Stimulated activated CD8-positive, alpha-beta memory T cell treated with anti-CD3 and anti-CD28 coated beads, Interleukin-7, amount 100 ng/mL, for 24 hours (primary cell): ENCODE measurements at places on chromosomes 1 and 21.

DNA sequence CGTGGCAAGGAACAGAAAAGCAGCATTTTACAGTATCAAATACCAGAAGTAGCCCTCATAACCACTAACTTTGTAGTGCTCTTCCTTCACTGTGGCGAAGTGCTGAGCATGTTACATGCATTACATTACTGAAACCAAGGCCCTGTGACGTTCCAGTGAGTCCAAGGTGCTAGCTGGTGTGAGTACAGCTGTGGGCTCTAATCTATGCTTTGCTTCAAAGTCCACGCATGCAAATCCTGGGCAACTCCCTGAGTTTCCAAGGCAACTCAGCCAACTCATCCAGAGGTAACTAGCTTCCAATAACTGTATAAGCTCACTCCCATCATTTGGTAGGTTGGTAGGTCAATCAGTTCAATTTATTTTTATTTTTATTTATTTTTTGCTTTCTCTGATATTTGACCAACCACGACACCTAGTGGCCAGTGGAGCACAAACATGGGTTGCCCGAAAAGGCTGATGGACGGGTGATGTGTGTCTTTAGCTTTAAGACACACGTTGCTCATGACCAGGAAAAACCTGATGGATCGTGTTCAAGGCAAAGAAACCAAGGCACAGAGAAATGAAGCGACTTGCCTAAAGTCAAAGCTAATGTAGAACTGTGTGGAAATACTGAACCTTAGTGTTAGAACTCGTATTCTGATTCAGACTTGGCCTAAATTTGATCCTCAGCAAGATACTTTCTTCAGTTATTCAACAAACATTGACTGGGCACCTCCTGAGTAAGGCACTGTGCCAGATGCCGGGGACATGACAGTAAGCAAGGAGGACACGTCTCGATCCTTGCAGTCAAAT, 73.0 kb downstream of the GNG12 start:
- peak; percentile 22 for DNase-seq

GRCh38 chr1:199084293-199084692, 445.5 kb downstream of the PTPRC start:
- DNase-seq = no peak

DNA sequence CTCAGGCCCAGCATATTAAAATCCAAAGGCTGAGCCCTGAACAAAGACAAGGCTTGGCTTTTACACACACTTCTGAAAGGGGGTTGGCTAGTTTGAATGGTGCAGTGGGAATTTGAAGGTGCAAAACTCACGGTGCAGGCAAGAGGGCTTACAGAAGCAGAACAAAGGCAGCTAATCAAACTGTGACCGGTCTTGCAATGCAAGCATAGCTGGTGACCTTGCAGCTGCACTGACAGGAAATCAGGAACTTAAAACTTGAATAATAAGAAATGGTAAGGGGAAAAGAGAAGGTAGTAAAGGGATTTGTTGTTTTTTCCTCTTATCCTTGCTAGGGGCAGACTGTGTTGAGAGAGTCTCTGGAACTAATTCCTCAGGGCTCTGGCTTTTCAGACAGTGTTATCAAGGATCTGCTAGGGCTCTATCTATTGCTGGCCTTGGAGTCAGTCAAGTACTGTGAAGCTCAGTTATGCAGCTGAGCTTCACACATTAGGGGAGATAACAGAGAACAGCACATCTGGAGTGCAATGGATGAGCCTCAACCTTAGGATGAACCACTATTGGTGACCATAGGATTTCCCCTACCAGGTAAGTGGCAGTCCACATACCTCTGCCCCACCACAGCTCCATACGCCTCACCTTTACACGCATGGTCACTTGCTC, 97.6 kb downstream of the PPIAL4G start:
- no peak for DNase-seq

DNA sequence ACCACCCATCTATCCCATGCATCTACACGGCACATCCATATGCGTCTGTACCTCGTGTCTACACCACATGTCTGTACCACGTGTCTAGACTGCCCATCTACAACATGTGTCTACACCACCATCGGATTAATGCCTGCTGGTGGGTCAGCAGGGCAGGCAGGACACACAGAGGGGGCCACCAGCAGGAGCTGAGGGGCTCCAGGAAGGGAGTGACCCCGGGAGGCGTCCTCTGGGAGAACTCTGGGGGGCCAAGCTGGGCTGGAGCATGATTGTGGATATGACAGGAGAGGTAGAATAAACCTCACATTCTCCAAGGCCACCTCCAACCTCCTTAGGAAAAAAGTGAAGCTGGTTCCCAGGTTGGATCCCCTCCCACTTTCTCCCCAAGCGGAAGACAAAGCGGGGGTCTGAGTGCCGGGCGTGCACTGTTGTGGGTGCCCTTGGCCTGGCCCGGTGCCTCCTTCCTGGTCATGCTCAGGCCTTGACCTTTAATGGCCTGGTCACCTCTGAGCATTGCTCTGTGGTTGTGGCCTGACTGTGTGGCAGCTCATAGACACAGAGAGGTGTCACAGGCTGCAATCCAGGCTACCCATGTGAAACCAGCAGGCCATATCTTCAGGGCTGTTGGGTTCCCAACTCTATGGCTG, 881 bp upstream of the ACTRT2 start:
- DNase-seq = no peak

- no peak for DNase-seq
These were observed 10.6 kb upstream of the NADK start for GRCh38 chr1:1788646-1789431.

DNA sequence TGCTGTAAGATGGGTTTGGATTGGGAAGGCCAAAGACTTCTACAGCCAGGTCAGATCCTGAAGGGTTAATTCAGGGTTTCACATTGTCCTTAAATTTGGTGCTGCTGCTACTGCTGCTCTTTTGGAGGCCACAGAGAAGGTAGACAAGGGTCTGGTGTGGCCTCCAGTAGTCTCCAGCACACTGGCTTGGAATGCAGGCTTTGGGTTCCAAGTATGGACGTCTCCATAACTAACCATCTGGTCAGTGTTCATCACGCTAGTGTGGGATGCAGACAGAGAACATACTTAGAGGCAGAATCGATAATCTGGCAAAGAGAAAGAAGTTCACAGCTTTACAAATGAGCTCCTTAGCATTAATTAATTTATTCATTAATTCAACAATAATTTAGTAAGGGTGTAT, 154.1 kb downstream of the ZBTB18 start:
- no peak for DNase-seq

GRCh38 chr1:152013664-152014237, 20.1 kb upstream of the S100A10 start:
- DNase-seq = no peak

GRCh38 chr1:29249951-29250581, 13.7 kb downstream of the PTPRU start:
- DNase-seq = no peak

DNA sequence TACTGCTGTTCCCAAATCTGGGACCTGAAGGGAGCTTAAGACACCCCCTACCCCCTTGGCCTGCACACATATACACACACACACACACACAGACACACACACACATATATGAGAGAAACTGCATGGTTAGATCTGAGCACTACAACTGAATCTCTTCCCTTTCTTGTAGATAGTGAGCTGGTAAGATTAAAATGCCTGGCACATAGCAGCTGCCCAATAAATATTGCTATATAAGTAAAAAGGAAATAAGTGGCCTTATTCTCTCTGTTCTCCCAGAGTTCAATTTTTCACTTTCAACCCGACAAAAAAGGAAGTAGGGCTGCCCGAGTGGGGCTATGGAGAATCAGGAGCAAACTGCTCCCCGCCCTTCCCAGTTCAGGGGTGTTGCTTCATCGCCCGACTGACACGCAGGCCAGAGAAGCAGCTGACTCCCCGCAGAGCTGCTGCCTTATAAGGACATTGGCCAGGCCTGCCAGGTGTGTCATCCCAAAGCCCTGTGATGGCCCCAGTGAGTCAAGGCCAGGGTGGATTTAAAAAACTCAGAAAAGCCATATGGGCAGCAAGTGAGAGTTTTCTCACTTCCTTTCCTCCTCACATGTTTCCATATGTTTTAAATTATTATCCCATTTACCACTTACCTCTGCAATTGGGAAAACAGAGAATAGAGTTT, 106.5 kb upstream of the SLC44A3 start:
- DNase-seq = no peak

GRCh38 chr1:172417557-172417956, 2.9 kb upstream of the C1orf105 start:
- no peak for DNase-seq

DNA sequence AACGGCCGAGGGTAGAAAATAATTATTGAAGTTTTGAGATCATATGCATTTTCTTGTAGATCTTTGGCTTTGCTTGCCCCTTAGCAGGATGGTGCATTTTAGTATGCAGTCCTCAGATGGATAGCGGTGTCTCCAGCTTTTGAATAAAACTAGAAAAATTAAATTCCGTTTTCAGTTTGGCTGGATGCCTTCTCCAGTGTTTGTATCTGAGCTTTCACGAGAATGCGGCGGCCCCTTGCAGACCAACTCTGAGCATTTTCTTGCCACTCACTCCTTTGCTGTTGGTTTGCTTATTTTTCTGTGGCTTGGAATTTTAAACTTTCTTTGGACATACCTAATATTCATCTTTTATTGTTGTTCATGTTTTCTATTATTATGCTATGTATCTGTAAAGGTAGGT, 192.6 kb downstream of the NFIA start:
- no peak for DNase-seq

DNA sequence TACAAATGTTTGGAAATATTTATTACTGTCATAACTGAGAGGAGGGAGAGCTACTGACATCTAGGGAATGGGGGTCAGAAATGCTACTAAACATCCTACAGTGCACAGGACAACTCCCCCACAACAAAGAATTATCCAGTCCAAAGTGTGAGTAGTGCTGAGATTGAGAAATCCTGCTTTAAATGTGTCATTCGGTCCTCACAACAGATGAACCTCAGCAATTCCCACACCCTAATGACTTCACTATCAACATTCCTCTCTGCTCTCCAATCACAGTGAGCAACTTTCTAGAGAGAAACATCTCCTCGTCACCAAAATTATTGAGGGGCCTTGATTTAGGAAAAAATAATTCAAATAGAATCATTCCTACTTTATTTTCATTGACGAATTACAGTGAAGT, 18.0 kb downstream of the OMA1 start:
- no peak for DNase-seq

GRCh38 chr1:23163395-23163794, 5.3 kb downstream of the LUZP1 start:
- no peak for DNase-seq

GRCh38 chr1:208225954-208226937, 17.9 kb downstream of the PLXNA2 start:
- no peak for DNase-seq

- DNase-seq = no peak
These were observed 8.8 kb downstream of the FCRLB start for GRCh38 chr1:161730050-161730564.

DNA sequence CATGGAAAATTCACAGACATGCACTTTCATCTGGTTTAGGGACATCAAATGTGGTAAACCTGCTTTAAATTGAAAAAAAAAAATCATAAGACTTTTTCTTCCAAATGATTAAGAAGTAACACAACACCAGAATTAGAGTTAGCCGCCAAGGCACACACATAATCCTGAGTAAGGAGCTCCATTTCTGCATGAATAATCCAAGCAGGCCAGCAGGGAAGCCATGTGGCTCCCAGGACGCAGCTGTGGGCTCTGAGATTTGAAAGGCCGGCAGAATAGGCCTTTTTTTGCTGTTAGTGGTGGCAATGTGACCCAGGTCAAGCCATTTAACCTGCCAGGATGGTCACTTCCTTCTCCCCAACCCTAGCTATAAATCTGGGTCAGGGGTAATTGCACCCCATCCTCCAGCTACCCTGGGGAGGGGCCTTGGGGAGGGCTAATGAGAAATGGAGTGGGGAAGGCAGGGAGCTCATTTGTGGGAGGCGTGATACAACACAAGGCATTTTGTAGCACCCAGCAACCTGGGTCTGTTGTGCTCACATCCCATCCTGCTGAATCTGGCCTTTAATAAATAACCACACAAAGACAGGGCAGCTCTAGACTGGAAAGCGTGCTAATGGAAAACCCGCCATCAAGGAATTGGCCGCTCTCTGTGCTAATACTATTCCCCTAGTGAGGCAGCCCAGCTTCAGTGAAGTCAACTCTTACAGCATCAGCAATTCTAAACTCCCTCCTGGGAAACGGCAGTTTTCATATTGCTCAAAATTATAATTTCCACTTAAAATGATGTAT, 178.5 kb downstream of the RHOU start:
- no peak for DNase-seq

DNA sequence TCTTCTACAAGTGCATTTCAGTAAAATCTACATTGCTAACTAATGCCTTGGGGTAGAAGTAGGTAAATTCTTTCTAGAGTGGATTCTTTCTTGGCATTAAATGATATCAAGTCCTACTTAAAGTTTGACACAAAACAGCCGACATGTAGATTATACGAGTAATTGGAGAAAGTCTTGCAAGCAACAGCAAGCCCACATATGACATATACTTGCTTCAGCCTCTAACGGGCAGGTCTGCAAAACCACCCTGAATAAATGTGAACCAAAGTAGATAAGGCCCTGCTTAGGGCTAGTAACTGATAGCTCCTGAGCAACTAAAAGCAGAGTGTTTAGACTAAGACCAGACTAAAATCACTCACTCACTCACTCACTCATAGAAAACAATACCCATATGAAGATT, 203.2 kb downstream of the LTN1 start:
- no peak for DNase-seq
